ENCODE measurements at places on chromosomes 2 and 18.

- DNase-seq: no peak
Observed at GRCh38 chr2:241720099-241720498, 14.3 kb upstream of the D2HGDH start.

- DNase-seq: no peak
Observed at GRCh38 chr2:212900715-212901114, 250.7 kb downstream of the IKZF2 start.

GRCh38 chr2:50196775-50197480 lies 835.0 kb downstream of the NRXN1 start:
- no peak for DNase-seq

DNA sequence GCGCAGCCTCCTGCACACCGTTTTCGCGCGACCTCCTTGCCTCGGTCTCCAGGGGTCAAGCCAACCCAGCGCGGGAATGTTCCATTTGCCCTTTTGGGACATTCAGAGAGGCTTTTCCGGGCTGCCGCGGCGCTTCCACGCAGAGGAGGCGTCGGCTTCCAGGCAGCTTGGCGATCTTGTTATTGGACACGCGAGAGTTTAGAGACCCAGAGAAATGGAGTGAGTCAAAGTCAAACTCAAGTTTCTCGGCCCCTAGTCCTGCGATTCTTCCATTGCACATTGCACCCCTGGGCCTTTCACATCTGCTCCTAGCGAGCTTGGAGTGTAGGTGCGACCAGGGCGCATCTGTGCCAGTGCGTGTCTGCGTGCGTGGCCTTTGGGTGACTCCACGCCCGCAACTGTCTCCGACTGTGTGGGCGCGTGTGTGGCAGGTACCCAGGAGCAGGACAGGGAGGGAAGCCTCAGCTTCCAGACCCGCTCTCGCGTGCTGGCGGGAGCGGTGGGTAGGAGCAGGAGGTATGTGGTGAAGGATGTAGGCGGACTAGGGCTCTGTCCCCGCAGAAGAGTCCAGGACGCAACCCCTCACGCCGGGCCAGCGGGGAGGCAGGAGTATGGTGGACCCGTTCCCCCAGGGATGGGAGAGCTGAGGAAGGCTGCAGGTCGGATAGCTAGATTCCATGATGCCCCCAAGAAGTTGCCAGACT lies 13.5 kb downstream of the SIX3 start:
- DNase-seq: no peak

DNA sequence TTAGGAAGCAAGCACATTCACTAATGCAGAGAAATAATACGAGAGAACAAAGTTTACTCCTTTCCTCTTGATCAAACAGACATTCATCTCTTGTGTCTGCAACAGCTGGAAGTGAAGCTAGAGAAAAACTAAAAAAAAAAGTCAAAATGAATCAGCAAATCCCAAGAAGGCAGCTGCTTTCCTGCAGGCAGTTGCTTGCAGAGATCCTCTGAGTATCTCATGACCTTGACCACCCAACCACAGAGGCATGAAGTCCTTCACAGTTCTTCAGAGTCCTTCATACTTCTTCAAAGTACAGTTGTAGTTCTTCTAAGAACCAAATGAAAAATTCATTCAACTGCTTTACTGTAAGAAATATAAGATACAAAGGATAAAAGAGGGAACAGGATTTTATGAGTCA lies 97.2 kb upstream of the ACVR1C start:
- DNase-seq: no peak

- no peak for DNase-seq
Observed at GRCh38 chr2:189641590-189641989, 19.7 kb upstream of the ASNSD1 start.

GRCh38 chr2:65116645-65117044 lies 13.3 kb downstream of the RAB1A start:
- DNase-seq: no peak

DNA sequence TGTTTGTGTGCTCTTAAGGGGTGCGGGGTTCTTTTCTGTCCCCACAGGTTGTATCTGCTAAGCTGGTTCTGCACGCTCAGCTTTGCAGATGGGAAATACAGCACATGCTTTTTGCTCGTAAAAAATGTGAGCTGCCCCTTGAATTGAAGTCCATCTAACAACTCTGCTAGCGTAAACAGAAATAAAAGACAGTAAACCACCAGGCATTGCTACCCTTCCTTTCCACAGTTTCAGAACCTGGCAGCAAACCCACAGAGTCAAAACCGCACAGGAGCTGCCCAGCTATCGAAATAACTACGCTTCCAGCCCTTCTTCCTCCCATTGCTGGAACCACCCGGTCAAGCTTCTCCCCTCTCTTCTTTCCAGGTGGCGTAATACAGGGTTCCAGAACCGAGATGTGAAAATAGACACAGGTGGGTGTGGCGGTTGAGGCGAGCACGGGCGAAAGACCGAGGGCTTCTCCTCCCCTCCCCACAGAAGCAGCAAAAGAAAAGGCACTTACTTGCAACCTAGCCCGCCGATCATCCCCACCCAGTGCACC lies 479 bp downstream of the SCN9A start:
- peak; percentile 62 for DNase-seq

All from activated CD4-positive, alpha-beta T cell treated with anti-CD3 and anti-CD28 coated beads, Interleukin-2, amount 10 ng/mL, durations not matched to agents 24 days and 14 days (primary cell).